Caki2 (cell line): ENCODE measurements at places on chromosomes 16 and 17. TPM values are rescaled to one million over a fixed set of nuclear protein-coding genes. Genes with fewer than 3 reads are reported as not detected.

The ASGR1 gene
- not detected in 2 replicates for total RNA-seq

The CDH8 gene
- total RNA-seq: 9.1 TPM in 1 of 2 replicates, not detected in the other

The RMI2 gene
- 57.7 and 63.8 TPM in 2 replicates for total RNA-seq

The TP53TG3D gene
- not detected in 2 replicates for total RNA-seq

The DPEP3 gene
- not detected in 2 replicates for total RNA-seq

The CD300C gene
- total RNA-seq: not detected in 2 replicates

The IKZF3 gene
- not detected in 2 replicates for total RNA-seq

The WNT9B gene
- total RNA-seq: not detected in 2 replicates

The MIF4GD gene
- total RNA-seq: 37.8 and 40.0 TPM in 2 replicates

The CCL17 gene
- not detected in 2 replicates for total RNA-seq

The TEDC2 gene
- 37.3 and 39.9 TPM in 2 replicates for total RNA-seq

The OTOA gene
- not detected in 2 replicates for total RNA-seq

The CORO1A gene
- total RNA-seq: 0.41 and 2.3 TPM in 2 replicates

The CCL13 gene
- total RNA-seq: not detected in 2 replicates

The KRT33B gene
- not detected in 2 replicates for total RNA-seq

The ALDH3A1 gene
- not detected in 2 replicates for total RNA-seq

The CARD14 gene
- not detected in 2 replicates for total RNA-seq

The NIP7 gene
- total RNA-seq: 18.7 and 25.7 TPM in 2 replicates

The SLC6A2 gene
- not detected in 2 replicates for total RNA-seq

The SMIM36 gene
- not detected in 2 replicates for total RNA-seq

The GRAPL gene
- total RNA-seq: not detected in 2 replicates

The FTSJ3 gene
- total RNA-seq: 49.4 and 83.9 TPM in 2 replicates

The OR2C1 gene
- not detected in 2 replicates for total RNA-seq

The ZNF785 gene
- total RNA-seq: 2.8 and 7.6 TPM in 2 replicates

The MSLN gene
- total RNA-seq: not detected in 2 replicates

The CPHXL gene
- not detected in 2 replicates for total RNA-seq

The CA10 gene
- total RNA-seq: not detected in 2 replicates

The CRISPLD2 gene
- total RNA-seq: 0.84 and 5.1 TPM in 2 replicates

The RABEP2 gene
- total RNA-seq: 24.0 and 55.3 TPM in 2 replicates

The VMO1 gene
- not detected in 2 replicates for total RNA-seq

The PRKCB gene
- not detected in 2 replicates for total RNA-seq

The P2RX5 gene
- total RNA-seq: not detected in 2 replicates

The KRT28 gene
- total RNA-seq: not detected in 2 replicates

The C17orf67 gene
- total RNA-seq: 3.2 and 3.5 TPM in 2 replicates

The PRDM7 gene
- total RNA-seq: not detected in 2 replicates

The HSPB9 gene
- 0.20 TPM in 1 of 2 replicates, not detected in the other for total RNA-seq

The KIF18B gene
- total RNA-seq: 21.2 and 21.7 TPM in 2 replicates

The CNTNAP4 gene
- total RNA-seq: not detected in 2 replicates

The MPP2 gene
- total RNA-seq: 4.8 and 8.1 TPM in 2 replicates

The TP53TG3B gene
- not detected in 2 replicates for total RNA-seq

The PHF23 gene
- total RNA-seq: 28.0 and 39.4 TPM in 2 replicates

The VWA3A gene
- total RNA-seq: not detected in 2 replicates

The NRN1L gene
- 0.84 and 23.3 TPM in 2 replicates for total RNA-seq

The IGF2BP1 gene
- total RNA-seq: 0.29 and 1.2 TPM in 2 replicates

The DOC2B gene
- 1.7 and 1.8 TPM in 2 replicates for total RNA-seq

The SLFN12L gene
- not detected in 2 replicates for total RNA-seq

The TMEM114 gene
- total RNA-seq: not detected in 2 replicates

The CD300LG gene
- not detected in 2 replicates for total RNA-seq

The PITPNM3 gene
- total RNA-seq: 0.20 and 2.2 TPM in 2 replicates

The CCL22 gene
- not detected in 2 replicates for total RNA-seq

The IL21R gene
- total RNA-seq: 0.55 and 1.4 TPM in 2 replicates

The CX3CL1 gene
- 16.4 and 59.5 TPM in 2 replicates for total RNA-seq

The SNAI3 gene
- 0.88 TPM in 1 of 2 replicates, not detected in the other for total RNA-seq

The PDE6G gene
- 1.4 TPM in 1 of 2 replicates, not detected in the other for total RNA-seq
